Trophoblast cell (in vitro differentiated cells and primary cell): ENCODE measurements at places on chromosomes 12 and 14.

DNA sequence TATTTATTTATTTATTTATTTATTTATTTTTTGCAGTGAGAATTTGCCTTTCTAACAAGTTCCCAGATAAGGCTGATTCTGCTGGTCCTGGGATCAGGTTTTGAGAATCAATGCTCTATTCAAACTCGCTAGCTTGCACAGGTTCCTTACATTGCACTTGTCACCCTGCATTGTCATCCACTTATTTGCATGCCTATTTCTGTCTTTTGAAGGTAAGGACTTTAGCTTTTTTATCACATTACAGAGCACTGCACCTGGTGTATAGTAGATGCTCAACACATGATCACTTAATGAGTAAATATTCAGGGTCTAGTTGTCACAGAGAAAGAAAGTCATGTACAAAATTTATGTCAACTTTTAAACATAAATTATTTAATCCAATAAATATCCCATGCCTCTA is 219.7 kb upstream of the BTG1 start:
- no peaks in the 10 kb centered on the region for H3K27me3 ChIP-seq
- H3K4me3 ChIP-seq = no peak overlapping the region
- peaks cover 9% of the 10 kb centered on the region for H3K4me1 ChIP-seq
- H3K36me3 ChIP-seq = no peaks in the 10 kb centered on the region
- no peak for DNase-seq
- no peak overlapping the region for H3K27ac ChIP-seq

DNA sequence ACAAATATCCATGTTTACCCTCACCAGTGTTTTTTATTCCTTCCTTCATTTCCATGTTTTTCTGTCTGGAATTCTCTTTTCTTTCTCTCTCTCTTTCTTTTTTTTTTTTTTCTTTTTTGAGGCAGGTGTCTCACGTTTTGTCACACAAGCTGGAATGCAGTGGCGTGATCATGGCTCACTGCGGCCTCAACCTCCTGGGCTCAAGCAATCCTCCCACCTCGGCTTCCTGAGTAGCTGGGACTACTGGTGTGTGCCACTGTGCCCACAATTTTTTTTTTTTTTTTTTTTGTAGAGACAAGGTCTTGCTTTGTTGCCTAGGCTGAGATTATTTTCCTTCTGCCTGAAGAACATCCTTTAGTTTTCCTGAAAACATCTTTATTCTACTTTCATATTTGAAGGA is 15.0 kb upstream of the AMIGO2 start:
- H3K4me1 ChIP-seq = no peaks in the 10 kb centered on the region
- DNase-seq = no peak
- H3K4me3 ChIP-seq = no peak overlapping the region
- no peaks in the 10 kb centered on the region for H3K36me3 ChIP-seq
- no peak overlapping the region for H3K27ac ChIP-seq

- no peak overlapping the region for H3K4me3 ChIP-seq
- H3K36me3 ChIP-seq = no peaks in the 10 kb centered on the region
Observed at GRCh38 chr14:27573018-27573417, 975.2 kb upstream of the NOVA1 start.

GRCh38 chr12:32048791-32049190 is 57.9 kb upstream of the BICD1 start:
- peaks cover 4% of the 10 kb centered on the region for H3K4me1 ChIP-seq
- H3K36me3 ChIP-seq = no peaks in the 10 kb centered on the region
- no peak for DNase-seq
- no peak overlapping the region for H3K27ac ChIP-seq

DNA sequence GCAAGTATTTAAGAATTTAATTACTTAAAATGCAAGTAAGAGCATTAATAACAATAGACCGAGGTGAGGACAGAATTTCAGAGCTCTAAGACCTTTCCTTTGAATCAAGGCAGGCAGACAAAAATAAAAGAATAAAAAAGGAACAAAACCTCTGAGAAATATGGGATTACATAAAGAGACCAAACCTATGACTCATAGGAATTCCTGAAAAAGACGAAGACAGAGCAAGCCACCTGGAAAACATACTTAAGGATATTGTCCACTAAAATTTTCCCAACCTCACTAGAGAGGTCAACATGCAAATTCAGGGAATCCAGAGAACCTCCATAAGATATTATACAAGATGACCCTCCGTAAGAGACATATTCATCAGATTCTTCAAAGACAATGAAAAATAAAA is 325.1 kb downstream of the AEBP2 start:
- H3K4me1 ChIP-seq = no peaks in the 10 kb centered on the region
- no peak overlapping the region for H3K4me3 ChIP-seq
- H3K27ac ChIP-seq = no peak overlapping the region
- no peaks in the 10 kb centered on the region for H3K27me3 ChIP-seq
